Fibroblast of lung (primary cell): ENCODE measurements at places on chromosomes 2 and 18. TPM values are rescaled to one million over a fixed set of nuclear protein-coding genes. Genes with fewer than 3 reads are reported as not detected.

- no peaks in the 10 kb centered on the region for H3K36me3 ChIP-seq
- no peak overlapping the region for H3K27ac ChIP-seq
- no peaks in the 10 kb centered on the region for H3K27me3 ChIP-seq
- peaks cover 8% of the 10 kb centered on the region for H3K4me1 ChIP-seq
- DNase-seq, result peak; percentile 89
- H3K4me3 ChIP-seq, result no peak overlapping the region
Observed at GRCh38 chr18:8889489-8889888, 184.1 kb downstream of the MTCL1 start.

GRCh38 chr18:65411061-65411460 is 339.8 kb upstream of the CDH7 start:
- H3K4me1 ChIP-seq, result no peaks in the 10 kb centered on the region
- H3K4me3 ChIP-seq, result no peak overlapping the region
- no peak overlapping the region for H3K27ac ChIP-seq
- no peaks in the 10 kb centered on the region for H3K27me3 ChIP-seq
- DNase-seq, result no peak

- H3K27ac ChIP-seq, result no peak overlapping the region
- H3K4me1 ChIP-seq, result no peaks in the 10 kb centered on the region
- H3K36me3 ChIP-seq, result no peaks in the 10 kb centered on the region
- H3K4me3 ChIP-seq, result no peak overlapping the region
Observed at GRCh38 chr2:159531475-159531874, 84.9 kb downstream of the BAZ2B start.

SUPT7L gene
- 28.5 and 29.9 TPM in 2 replicates for polyA plus RNA-seq

- no peaks in the 10 kb centered on the region for H3K4me1 ChIP-seq
- no peaks in the 10 kb centered on the region for H3K36me3 ChIP-seq
- no peak overlapping the region for H3K4me3 ChIP-seq
- peaks cover 20% of the 10 kb centered on the region for H3K27me3 ChIP-seq
Observed at GRCh38 chr18:13223311-13224143, 5.0 kb downstream of the LDLRAD4 start.

DNA sequence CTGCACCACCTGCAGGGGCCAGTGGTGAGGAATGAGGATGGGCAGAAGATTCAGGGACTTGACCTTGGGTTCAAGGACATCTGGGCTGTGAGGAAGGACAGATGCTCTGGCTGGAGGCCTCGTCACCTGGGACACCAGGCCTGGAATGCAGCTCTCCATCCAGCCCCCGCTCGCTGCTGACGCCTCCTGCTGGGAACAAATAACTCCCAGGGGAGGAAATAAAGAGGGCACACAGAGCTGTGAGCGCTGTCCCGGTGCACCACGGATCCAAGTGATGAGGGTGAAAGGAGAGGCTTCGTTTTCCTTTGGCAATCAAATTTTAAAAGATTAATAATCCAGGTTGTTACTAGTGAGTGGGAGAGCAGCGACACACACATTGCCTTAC is 368.0 kb upstream of the MYT1L start:
- H3K36me3 ChIP-seq, result no peaks in the 10 kb centered on the region
- no peaks in the 10 kb centered on the region for H3K27me3 ChIP-seq
- no peak overlapping the region for H3K27ac ChIP-seq
- no peaks in the 10 kb centered on the region for H3K4me1 ChIP-seq
- no peak overlapping the region for H3K4me3 ChIP-seq

ERFE gene
- polyA plus RNA-seq, result 1.1 and 8.3 TPM in 2 replicates

LYPD6B gene
- polyA plus RNA-seq, result 0.11 TPM in 1 of 2 replicates, not detected in the other
